ENCODE measurements at places on chromosomes 3 and 15.

DNA sequence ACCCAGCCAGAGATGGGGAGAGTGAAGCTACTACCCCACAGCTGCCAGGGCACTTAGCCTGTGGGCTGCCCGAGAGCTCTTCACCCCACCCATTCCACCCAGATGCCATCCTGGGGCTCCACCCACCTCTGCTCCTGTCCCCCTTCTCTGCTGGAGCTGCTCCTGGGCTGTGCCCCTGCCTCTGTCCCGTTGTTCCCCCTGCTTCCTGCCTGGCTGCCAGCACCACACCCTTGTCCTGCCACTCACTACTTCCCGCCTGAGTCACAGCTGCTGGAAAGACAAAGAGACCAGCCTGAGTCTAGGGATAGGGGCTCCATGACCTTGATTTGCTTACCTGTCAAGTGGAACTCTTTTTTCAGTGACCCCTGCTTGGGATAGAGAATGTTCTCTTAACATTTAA is 12.4 kb downstream of the GNAI2 start:
- DNase-seq = no peak

DNA sequence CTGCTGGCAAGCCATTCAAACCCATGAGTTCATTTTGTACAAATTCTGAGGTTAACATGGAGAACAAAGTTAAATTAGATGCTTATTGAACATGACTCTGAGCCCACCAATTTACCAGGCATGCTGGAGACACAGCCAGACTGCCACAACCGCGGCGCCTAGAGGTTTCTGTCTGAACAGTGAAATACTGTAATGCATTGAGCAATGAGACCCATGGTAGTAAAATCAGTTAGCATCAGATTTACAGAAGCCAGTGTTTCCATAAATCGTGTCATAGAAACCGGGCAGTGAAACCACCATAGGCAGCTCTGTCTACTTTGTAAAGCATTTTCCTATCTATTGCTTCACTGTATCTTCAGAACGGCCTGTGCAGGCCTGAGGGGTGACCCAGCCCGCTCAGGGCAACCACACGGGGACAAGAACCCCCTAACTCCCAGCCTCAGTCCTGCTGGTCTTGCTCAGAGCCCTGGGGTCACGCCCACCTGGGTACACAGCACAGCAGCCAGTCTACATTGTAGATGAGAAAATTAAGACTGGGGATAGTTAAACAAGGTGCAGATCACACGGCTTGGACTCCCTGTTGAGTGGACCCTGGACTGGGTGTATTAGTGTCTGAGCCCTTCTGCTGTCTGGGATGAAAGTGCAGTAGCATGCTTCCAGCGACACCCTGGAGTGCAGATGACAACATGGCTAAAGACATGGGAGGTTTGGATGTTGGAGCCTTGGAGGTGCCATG is 44.2 kb downstream of the MGLL start:
- DNase-seq = no peak

DNA sequence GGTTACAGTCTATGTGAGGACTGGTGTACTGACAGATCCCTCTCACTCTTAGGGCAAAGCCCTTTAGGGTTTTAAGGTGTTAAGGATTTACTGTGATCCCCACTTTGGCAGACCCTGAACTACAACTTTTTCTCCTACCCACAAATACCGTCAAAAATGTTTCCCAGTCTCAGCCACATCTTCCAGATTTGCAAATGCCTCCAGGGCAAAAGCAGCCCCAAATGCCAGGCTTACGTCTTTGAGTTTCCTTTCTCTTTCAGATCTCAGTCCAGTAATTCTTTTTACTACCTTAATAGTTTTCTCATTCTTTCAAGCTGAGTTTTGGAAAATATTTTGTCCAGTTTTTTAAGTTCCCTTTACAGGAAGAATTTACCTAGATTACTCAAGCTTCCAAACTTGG is 13.4 kb upstream of the ITGA11 start:
- DNase-seq = no peak

DNA sequence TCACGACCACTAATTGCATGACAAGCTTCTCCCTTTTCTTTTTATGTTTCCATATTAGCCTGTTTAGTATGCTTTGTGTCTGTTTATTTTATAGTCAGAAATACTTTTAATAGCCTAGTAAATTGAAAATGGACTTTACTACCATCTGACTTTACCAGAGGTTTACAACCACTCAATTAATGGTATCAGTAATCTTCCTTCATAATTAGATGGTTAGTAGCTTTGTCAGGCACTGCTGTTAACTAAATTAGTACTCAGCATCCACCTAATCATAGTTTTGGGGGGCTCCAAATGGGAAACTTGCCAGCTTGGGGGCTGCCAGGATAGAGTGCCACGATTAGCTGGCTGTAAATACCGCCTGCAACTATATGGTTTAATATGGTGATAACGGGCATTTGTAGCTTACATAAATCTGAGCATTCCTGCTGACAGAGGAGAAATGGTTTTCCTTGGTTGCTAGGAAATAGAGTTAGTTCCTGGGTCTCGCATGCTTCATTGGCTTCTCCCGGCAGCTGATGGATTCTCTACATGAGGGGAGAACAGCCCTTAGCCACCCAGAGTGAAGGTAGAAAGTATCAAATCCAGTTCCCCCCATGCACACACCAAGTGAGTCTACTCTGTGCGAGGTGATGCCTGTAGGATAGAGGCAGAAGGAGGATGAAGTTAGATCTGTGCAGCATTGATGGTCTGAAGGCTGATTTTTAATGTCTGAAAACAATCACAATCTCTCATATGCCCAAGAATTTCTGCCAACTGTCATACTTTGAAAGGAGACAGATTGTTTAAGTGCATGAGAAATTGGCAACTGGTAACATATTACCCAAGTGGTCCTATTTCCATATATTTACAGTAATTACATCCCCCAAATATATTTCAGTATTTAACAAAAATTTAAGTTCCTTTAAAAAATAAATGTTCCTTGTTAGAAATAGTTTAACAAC is 326.6 kb upstream of the PROK2 start:
- DNase-seq = no peak

DNA sequence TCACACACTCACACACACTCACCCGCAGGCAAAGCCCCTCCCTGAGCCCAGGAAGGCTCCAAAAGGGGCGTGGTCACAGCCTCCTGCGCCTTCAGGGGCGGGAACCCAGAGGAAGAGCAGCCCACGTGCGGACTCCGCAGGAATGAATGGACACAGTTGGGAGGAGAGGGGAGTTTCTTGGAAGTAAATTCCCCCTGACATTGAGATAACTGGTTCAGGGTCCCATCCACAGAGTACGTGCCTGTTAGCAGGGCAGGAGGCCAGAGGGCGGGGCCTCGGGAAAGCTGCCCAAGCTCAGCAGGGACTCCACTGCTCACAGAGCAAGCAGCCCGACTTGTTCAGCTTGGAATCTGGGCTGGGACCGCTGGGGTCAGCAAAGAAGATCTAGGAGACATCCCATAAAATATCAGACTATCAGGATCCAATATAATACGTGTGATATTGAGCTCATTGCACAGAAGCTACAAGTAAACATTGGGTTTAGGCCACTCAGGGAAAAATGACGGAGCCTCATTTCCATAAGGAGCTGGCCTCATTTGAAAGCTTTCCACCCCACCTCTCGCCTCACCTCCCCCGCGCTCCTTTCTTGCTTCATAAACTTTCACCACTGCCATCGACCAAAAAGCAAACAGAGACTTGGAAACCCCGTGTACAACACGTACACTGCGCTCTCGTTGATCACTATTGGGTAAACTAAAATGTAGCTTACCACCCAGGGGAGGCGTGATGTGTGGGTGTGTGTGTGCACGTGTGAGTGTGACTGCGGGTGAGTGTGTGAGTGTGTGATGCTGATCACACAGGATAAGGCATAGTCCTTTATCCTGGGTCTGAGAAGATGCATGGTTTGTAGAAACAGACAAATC is 36.0 kb downstream of the TM2D3 start:
- DNase-seq = no peak
